ENCODE measurements at places on chromosomes 2 and 18. TPM values are rescaled to one million over a fixed set of nuclear protein-coding genes. Genes with fewer than 3 reads are reported as not detected.

CYS1 gene
- 5.4 TPM for total RNA-seq

PCARE gene
- 3.3 TPM for total RNA-seq

TMEFF2 gene
- 0.41 TPM for total RNA-seq

PROM2 gene
- total RNA-seq = 12.6 TPM

RGPD4 gene
- total RNA-seq = not detected

ZC3H8 gene
- total RNA-seq = 21.0 TPM

MAPK4 gene
- 5.2 TPM for total RNA-seq

PPP4R3B gene
- 80.1 TPM for total RNA-seq

ADRA2B gene
- 5.2 TPM for total RNA-seq

THUMPD2 gene
- total RNA-seq = 17.7 TPM

- no peak for DNase-seq
Measured at GRCh38 chr2:240990726-240991377, 7.6 kb upstream of the SNED1 start.

DNA sequence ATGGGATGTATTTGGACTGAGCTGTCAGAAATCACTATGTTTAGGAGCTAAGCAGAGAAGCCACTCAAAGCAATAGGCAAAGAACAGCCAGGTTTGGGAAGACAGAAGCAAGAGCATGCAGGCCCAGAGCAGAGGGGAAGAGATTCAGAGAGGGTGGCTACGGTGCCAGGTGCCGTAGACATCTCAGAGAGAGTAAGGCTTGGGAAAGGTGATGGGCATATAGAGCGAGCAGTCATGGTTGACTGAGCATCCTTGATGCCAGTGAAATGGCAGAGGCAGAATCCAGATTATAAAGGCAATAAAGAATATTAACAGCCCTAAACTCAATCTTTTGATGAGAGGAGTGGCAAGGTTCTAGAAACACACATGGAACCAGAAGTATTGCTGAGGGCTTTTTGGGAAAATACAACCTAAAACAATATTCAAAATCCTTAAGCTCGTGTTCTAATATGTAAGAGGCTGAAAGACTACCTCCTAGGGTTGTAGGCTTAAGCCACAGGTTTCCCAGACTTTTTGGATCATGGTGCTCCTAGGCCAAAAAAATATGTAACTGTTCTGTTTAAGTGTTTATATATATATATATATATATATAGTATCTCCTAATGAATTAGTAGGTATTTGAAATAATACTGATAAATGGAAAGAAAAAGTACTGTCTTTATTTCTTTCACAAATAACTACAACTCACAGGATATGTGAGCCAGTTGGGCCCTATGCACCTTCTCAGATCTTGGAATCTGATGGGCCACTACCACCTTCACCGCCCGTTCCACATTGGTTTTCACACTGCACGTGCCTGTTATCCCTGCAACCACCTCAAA, 113.3 kb downstream of the MYCN start:
- no peak for DNase-seq

DNA sequence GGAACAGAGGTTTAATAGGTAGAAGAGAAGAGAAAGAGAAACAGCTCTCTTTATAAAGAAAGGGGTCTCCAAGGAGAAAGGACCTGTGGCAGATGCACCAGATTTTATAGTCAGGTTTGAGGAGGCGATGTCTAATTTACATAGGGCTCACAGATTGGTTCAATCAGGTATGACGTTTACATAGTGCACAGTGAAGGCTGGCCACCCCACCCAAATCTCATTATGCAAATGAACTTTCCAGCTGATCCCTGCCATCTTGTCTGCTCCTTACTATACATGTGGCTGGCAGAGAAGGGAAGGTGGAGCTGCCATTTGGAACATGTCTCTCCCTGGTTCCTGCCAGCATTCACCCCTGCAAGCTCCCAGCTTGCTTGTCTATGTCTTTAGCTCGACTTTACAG, 557.8 kb downstream of the SUCLG1 start:
- DNase-seq = no peak

- DNase-seq = peak; percentile 26
Measured at GRCh38 chr2:65939687-65940086, 495.2 kb upstream of the MEIS1 start.

- DNase-seq = no peak
Measured at GRCh38 chr2:233674995-233675394, 3.3 kb downstream of the UGT1A9 start.

GRCh38 chr18:47411159-47411558, 159.7 kb upstream of the SKOR2 start:
- no peak for DNase-seq

DNA sequence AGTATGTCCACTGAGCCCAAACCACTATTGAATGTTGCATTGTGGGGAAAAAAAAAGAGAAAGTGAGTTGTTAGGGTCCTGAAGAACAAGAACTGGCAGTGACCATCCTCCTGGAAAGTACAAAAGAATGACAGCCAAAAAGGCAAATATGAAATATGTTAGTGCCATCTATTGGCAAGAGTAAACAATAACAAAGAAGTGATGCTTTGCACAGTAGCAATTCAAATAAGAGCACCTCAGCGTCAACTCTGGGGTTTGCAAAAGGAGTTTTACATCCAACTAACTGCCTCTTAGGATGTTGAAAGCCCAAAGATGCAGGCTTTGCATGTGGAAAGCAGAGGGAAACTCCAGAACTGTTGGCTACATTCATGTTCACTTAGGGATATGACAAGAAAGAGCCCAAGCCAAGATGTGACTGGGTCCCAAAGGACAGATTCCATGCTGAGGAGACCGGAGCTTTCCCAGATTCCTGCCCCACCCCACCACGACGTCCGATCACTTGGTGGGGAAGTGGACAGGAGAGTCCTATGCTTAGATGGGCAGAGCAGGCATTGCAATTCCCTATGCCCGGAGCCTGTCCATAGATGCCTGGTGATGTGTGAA, 15.6 kb downstream of the TRABD2A start:
- peak; percentile 24 for DNase-seq

- DNase-seq = no peak
Measured at GRCh38 chr2:38500283-38500634, 102.5 kb downstream of the HNRNPLL start.

- peak; percentile 88 for DNase-seq
Measured at GRCh38 chr2:229050133-229050532, 221.0 kb downstream of the PID1 start.

DNA sequence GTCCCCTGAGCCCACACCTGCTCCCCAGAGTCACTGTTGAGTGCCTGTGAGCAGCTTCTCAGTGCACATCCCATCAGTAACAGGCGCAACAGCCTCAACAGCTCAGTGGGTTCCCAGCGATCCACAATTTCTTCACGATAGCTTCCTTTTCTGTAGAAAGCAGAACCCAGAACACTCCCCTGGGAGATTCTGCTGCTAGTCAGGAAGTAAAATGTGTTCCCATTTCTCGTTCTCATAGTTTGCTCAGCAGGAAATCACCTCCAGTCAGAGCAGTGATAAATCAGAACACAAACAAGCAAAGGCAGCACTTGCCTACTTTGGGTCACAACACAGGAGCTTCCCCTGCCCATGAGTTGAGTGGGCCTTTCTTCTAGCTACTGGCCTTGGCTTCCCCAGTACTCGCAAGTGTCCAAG, 48.9 kb upstream of the ATG16L1 start:
- DNase-seq = no peak

DNA sequence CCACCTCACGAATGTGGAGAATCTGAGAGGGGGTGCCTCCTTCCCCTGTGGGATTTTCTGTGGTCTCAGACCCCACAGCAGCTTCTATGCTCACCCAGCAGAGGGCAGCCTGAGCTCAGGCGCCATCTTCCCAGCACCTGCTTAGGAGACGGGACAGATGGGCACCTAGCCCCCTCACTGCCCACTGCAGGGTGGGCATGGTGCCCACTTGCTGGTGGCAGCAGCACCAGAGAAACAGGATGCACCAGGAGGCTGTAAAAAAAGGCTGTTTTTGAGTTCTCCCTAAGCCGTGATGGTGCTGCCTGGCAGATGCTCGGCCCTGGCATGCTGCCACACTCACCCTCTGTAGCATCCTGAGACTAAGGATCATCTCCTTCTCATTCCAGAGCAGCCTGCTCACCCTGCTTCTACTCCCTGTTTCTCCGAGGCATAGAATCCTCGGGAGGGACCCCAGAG, 19.1 kb upstream of the SLC20A1 start:
- DNase-seq = peak; percentile 55

- DNase-seq = no peak
Measured at GRCh38 chr2:44730593-44730992, 210.9 kb upstream of the SIX3 start.

- DNase-seq = peak; percentile 9
Measured at GRCh38 chr2:70002241-70002899, 40.9 kb upstream of the ASPRV1 start.

GRCh38 chr18:43662657-43663056, 385.4 kb upstream of the SYT4 start:
- DNase-seq = peak; percentile 32

- no peak for DNase-seq
Measured at GRCh38 chr2:12035029-12035720, 288.7 kb downstream of the LPIN1 start.

DNA sequence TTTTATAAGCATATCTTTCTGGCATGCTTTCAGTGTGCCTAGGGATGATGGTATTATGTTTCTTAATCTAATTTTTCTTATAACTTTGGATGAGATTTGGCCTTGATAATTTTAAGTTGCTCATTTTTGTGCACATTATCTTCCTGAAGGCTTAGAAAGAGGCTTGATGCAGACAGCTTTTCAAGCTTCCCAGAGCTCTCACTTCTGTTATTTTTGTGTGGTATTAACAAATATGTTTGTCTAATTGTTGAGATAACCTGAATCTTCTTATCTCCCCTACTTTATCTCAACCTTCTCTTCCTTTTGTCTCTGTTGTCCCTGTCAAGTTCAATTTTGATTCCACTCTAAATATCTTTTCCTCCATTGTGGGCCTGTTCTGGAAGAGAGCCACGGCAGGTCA, 113.2 kb upstream of the LRRTM1 start:
- no peak for DNase-seq

- DNase-seq = peak; percentile 81
Measured at GRCh38 chr18:24488824-24489493, 28.5 kb downstream of the HRH4 start.

Data from tongue (tissue), 3 donors.